ENCODE measurements at places on chromosomes 13 and 19.

DNA sequence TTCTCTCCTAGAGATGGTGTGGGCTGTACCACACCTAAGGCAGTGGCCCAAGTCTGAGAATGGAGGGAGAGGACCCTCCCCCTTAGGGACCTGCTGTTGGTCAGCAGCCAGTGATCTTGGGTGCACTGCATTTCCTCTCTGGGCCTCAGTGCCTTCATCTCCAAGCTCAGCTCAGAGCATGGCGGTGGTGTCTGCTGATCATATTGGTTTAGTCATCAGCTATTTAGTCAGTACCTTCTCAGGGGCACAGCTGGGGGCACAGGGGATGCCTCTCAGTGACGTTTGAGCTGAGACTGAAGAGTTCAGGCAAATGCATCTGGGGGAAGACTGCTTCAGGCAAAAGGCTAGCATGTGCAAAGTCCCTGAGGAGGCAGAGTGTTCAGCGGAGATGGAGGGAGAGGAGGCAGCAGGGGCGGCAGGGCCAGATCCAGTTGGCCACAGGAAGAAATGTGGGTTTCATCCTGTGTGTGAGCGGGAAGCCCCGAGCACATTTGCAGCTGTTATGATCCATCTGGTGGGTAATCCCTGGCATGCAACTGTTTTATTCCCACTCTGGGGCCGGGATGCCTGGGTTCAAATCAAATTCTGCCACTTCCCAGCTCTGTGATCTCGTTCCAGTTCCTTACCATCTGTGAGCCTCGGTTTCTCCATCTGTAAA is 15.7 kb upstream of the PGLS start:
- no peak for DNase-seq

- no peak for DNase-seq
Observed at GRCh38 chr19:8449830-8450229, 5.1 kb downstream of the HNRNPM start.

- DNase-seq = no peak
Observed at GRCh38 chr13:106357198-106357597, 178.3 kb downstream of the EFNB2 start.

DNA sequence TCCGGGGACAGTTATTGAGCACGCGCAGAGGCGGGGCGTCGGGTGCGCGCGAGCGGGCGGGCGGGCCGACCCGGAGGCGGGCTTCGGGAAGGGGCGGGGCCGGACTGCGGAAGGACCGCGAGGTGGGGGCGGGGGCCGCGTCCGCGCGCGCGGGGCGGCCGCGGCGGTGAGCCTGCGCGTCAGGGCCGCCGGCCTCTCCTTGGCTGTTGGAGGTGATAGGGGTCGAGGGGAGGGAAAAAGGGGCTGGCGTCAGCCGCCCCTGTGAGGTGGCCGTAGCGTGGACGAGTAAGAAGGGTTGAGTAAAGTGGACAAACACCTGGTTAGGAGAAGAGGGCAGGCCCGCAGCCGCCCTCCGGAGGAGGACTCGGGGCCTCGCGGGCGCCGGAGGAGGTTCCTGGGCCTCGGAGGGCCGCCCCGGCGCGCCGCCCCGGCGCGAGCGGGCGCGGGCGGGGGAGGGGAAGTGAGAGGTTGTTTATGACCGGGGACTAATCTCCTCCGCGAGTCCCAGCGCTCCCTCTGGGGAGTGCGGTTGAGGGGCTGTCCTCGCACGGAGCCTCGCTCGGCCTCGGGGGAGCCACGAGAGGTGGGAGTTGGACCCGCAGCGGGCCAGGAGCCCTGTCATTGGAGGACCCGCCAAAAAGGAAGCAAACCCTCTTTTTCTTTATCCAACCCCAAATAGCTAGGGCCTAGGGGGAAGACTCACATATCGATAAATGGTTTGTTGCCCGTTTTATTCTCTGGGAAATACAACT is 547 bp upstream of the INTS6 start:
- no peak for DNase-seq

DNA sequence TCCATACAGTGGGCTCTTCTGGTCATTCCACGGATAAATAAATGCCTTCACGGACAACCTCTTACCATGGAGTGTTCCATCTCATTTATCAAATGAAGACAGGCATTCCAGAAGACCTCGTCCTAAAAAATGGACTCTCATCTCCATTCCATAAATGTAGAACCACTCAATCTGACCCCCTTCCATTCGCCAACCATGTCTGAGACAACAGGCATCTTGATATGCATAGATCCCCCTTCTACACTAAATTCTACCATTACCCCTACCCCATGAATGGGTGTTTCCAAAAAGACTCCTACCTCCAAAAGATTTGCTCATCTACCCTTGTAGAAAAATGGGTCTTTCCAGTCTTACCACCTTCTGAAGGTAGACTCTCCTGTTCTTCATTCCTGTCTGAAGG is 9.0 kb downstream of the RASIP1 start:
- DNase-seq = no peak

DNA sequence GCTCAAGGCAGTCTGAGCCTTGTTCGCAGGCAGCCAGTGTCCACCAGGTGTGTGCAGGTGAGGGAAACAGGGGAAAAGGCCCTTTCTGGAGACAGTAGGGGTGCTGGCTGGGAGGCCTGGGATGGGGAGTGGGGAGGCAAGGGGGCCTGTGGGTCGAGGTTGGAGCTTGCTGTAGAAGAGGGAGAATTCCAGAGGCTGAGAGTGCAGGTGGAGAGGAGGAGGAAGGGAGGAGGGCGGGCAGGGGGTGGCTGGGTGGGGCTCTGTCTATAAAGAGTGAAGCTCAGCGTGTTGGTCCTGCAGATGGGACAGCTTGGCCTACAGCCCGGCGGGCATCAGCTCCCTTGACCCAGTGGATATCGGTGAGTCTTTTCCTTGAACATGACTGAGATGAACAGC is at the start of gene CCL25:
Gene CCL25 (plus strand): TSS at position 297 of the 396 bp plus-strand sequence. CDS start 290 bp downstream, outside the sequence.
- no peak for DNase-seq
